Activated T-helper 17 cell treated with anti-CD3 and anti-CD28 coated beads, Interleukin-2, amount 50 U/mL, for 72 hours (primary cell): ENCODE measurements at places on chromosomes 4 and X. TPM values are rescaled to one million over a fixed set of nuclear protein-coding genes. Genes with fewer than 3 reads are reported as not detected.

The ZNF630 gene
- 1.2 TPM for total RNA-seq

The RTL3 gene
- not detected for total RNA-seq

The USP17L29 gene
- total RNA-seq: not detected

The NMU gene
- 1.0 TPM for total RNA-seq

The PNMA6E gene
- not detected for total RNA-seq

The POLN gene
- 8.0 TPM for total RNA-seq

The GRIA3 gene
- not detected for total RNA-seq
